ENCODE measurements at places on chromosomes 7 and 10.

GRCh38 chr7:152462995-152463708 is 27.3 kb upstream of the KMT2C start:
- peak; percentile 71 for DNase-seq

- DNase-seq, result no peak
Observed at GRCh38 chr10:13340626-13341376, 7.3 kb downstream of the SEPHS1 start.

GRCh38 chr7:74199551-74200355 is 10.1 kb upstream of the LAT2 start:
- no peak for DNase-seq

DNA sequence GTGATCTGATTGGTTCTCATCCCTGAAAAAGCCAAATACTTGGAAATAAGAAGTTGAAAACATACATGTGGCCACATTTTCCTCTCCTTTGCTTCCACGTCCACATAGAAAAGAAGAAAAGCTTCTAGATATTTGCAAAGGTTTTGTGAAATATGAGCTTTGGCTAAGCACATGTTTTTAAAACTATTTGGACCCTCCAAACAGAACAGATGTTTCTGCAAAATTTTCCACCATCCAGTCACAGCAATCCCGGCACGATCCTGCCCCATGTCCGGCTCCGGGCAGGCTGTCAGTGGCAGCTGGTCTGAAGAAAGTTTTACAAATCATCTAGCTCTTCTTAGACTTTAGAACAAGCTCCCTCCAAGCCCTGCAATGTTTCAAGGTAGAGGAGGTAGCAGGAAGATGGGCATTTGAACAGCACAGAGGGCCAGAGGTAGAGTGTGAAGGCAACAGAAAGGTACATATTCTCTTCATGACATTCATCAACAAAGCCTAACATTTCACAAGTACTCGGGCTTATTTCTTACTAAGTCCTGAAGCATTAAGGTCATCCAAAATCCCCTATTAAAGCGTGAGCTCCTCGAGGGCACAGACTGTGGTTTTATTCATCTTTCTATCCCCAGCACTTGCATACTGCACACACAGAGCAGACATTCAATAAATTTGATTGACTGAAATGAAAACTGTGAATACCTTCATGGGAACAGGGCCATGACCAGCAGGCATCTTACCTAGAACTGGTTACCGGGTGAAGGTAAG is 110.1 kb downstream of the JAZF1 start:
- DNase-seq, result no peak

DNA sequence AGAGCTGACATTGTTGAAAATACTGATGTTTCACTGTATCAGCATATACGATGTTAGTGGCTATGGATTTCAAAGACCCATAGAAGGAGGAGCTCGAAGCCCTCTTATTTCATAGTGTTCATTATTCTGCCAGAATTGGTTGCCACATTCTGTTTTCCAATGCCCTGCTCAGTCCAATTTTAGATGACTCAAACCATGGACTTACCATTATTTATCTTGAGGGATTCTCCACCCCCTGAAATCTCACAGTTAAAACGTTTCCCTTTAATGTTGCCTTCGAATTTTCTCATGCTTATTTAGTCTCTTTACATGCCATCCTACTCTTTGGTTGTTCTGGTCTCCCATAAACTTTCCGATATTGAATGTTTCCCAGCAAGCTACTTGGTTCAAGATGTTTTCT is 264.5 kb downstream of the HDAC9 start:
- no peak for DNase-seq

DNA sequence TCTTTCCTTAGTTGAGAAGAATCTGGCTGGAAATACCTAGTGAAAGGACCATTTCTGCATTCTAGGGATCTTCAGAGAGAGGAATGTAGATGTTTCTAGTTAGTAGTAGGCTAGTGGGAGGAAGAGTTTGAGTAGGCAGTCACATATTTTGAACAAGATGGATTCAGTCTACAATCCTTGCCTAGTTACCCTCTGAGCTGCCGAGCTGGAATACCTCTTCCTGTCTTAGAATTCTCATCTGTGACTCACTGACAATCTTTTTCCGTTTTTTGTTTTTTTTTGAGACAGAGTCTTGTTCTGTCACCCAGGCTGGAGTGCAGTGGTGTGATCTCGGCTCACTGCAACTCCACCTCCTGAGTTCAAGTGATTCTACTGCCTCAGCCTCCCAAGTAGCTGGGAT is 30.7 kb upstream of the PLPP4 start:
- no peak for DNase-seq
